Esophagus squamous epithelium (tissue), 5 donors: ENCODE measurements at places on chromosomes 7 and 10.

DNA sequence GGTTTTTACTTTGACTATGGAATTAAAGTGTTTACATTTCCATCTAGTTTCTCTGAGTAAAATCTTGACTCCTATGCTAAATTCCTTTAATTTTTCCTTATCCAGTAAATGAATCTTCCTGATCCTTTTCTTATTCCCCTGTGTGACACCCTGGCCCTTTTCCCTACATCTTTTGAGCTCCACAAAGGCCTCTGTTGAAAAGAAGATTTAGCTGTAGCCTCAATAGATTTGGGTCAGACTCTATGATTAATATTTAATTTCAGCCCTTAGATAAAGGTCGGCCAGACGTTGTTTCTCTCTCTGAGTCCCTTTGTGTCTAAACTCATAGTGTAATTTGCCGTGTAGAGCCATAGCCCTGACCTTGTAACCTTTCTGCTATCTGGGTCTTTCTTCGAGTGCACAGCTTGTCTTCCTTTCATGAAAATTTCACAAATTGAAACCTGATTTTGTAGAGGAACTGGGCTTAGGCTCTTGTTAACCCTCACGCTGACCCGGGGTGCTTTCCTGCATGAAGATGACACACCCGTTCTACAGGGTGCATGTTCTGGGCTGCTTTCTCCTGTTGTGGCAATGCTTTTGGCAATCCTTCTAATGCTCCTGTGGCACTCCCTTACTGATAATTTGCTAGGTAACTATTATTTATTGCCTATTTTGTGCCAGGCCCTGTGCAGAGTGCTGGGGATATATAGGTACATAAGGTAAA, 21.2 kb downstream of the LSMEM1 start:
- no peak for DNase-seq

- no peak for DNase-seq
Observed at GRCh38 chr10:100621360-100622205, 85.8 kb downstream of the HIF1AN start.

GRCh38 chr7:151742713-151743480, 134.0 kb downstream of the PRKAG2 start:
- no peak for DNase-seq

DNA sequence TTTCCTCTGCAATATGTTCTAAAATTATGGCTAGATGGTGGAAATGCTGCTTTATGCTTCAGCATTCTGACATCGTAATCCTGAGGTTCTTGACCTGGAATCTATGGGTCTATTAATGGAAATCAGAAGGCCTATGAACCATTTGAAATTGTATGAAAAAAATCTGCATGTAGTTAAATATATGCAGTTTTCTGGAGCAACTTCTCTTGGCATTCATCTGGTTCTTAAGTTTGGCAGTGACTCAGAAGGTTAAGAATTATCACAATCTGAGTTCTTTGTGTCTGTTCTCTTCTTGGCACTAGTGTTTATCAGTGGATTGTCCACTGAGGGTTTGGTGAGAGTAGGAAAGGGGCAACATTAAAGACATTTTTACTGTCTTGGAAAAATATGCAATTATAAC, 71.1 kb upstream of the FZD1 start:
- DNase-seq, result no peak

GRCh38 chr10:31697271-31698180, 231.1 kb downstream of the ARHGAP12 start:
- DNase-seq, result peak; percentile 25

GRCh38 chr7:2757904-2758672, 70.1 kb downstream of the AMZ1 start:
- no peak for DNase-seq

- DNase-seq, result no peak
Observed at GRCh38 chr7:139953229-139953628, 109.5 kb downstream of the PARP12 start.

GRCh38 chr7:5584096-5584495, 160.5 kb upstream of the TNRC18 start:
- DNase-seq, result no peak

DNA sequence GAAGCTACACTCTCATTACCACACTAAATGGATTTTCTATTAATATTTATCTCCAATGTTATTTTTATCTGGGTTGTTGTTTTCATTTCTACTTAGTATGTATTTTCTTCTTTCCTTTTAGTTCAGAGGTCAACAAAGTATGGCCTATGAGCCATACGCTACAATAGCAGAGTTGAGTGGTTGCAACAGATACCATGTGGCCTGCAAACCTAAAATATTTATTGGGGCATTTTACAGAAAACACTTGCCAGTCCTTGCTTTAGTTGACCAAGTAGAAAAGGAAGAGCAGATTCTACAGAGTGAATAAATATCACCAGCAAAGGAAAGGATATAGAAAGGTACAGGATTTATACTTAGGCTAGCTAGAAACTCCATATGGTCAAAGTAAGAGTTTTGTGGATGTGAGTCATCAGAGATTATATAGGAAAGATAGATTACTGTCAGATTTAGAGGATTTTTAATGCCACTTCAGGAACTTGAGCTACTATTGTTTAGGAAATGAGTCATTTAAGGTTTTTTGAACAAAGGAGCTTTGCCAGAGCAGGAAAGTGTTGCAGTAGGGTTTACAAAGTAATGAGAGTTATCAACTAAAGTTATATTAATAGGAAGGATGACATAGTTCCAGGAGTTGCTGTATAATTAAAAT, 323.3 kb upstream of the KAT6B start:
- no peak for DNase-seq

- no peak for DNase-seq
Observed at GRCh38 chr7:64614812-64615211, 51.1 kb upstream of the ZNF107 start.

DNA sequence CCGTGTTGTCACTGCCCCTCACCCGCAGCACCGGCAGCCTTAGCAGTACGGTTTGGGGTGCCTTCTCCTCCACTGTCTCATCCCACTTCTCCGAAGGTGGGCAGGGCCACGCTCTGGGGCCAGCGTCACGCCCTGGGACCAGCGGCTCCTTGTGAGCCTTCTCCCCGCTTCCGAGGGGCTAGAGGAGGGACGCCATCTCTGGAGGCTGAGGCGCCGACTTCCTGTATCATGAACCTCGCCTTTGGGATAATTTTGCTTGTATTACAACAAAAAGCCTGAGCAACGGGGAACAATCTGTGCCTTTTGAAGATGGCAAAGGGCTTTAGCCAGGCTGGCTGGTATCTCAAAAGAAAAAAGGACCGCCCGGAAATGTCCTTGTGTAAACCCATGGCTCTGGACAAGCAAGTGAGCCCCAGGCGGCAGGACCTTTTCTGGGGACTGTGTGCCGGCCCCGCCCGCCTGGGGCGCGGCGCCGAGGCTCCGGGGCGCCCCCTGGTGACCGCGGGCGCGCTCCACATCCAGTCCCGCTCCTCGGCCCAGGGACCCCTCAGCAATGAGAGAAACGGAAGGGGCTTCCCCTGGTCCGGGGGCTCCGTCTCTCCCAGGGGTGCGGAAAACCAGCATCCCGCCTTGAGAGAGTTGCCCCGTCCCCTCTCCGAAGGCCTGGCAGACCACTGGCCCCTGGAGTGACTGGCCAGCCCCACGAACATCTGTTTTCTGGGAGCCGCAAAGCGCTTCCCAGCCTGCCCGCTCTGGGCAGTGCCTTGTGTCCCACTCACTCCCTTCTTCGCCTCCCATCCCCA, 3.8 kb downstream of the DEPP1 start:
- DNase-seq, result no peak

- DNase-seq, result no peak
Observed at GRCh38 chr10:95389982-95390381, 99.2 kb upstream of the PDLIM1 start.

DNA sequence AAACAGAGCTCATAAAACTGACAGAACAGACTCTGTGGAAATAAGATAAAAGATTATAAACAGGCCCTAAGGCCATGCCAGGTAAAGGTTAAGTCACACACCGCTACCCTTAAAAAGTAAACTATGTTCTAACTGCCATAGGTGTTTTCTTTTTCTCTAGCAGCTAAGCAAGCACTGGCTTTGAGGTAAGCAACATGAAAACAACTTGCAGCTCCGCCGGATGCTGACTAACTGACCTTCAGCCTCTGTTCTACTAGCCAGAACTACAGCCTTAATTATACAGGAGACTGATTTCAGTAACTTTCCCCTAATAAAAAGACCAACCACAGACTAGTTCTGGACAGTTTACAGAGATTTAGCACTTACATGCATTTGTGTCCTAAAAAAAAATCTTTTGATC, 708.3 kb downstream of the CCSER2 start:
- no peak for DNase-seq

DNA sequence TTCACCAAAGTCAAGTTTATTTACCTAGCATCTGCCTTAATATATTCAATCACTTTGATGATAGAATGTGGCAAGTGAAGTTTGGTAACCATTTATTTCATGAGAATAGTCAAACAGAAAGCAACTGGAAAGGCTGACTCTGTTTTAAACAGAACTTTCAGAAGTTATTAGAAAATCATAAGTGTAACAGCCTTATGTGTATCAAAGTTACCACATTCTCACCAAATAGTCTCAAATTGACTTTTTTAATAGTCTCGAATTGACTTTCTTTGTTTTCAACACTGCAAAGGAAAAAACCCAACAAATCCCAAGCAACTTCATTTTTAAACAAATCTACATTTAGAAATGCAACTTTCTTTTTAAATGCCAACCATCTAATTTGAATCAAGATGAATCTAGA, 29.5 kb downstream of the NAMPT start:
- no peak for DNase-seq

GRCh38 chr7:18420748-18421147, 74.8 kb upstream of the HDAC9 start:
- DNase-seq, result no peak

DNA sequence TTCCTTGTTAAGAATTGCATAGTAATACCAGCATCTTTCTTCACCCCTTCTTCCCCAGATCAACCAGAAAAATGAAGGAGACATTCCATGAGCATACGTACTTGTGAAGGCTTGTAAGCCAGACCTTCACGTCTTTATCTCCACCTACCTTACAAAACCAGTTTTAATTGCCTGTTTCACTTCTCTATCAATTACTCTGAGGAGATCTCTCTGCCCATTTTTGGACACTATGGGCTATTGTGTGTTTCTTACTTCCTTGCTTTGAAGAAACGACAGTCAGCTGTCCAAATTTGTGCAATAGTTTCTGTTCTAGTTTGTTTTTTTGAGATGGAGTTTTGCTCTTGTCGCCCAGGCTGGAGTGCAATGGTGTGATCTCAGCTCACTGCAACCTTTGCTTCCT, 349.7 kb upstream of the MBL2 start:
- DNase-seq, result no peak

DNA sequence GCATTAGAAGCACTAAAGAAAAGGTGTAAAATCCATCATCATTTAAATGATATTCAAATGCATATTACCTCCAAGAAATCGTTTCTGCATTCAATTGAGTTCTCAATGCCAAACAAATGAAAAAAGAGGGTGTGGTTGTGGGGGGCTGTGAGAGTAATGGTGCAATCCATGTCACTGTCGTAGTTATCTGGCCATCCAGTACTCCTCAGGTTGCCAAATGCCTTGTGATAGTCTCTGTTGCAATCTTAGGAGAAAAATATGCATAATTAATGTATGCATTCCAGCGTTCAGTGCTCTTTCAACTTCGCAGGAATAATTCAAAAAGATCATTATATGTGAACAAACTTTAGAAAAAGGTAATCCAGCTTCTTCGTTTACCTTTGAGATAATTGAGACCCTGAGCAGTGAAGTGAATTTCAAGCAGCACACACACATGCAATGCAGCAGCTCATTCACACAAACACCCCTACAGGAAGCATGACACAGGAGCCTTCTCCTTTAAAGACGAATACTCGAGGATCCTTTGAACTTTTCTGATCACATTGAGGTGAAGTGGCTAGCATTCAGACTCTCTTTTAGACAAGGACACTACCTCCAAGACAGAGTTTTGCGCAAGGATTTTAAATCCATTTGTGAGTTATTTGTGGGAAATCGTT, 73.4 kb downstream of the OR13A1 start:
- DNase-seq, result no peak

GRCh38 chr7:17274551-17275245, 23.8 kb upstream of the AHR start:
- DNase-seq, result no peak

DNA sequence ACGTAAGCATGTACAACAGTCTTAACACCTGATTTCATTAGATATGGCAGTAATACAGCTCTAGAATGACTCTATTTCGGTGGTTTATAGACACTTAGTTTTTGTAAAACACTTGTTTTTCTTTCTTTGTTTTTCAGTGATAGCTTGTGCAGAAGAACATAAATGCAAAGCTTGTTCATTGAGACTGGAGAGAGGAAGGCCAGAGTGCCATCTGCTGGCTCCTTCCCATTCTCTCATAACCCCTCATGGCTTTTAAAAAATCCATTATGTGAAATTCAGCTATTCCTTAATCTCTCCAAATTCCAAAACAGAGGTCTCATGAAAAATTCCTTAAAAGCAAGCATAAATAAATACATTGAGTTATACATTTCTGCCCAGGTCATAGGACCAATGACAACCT, 76.3 kb downstream of the CACNB2 start:
- no peak for DNase-seq

DNA sequence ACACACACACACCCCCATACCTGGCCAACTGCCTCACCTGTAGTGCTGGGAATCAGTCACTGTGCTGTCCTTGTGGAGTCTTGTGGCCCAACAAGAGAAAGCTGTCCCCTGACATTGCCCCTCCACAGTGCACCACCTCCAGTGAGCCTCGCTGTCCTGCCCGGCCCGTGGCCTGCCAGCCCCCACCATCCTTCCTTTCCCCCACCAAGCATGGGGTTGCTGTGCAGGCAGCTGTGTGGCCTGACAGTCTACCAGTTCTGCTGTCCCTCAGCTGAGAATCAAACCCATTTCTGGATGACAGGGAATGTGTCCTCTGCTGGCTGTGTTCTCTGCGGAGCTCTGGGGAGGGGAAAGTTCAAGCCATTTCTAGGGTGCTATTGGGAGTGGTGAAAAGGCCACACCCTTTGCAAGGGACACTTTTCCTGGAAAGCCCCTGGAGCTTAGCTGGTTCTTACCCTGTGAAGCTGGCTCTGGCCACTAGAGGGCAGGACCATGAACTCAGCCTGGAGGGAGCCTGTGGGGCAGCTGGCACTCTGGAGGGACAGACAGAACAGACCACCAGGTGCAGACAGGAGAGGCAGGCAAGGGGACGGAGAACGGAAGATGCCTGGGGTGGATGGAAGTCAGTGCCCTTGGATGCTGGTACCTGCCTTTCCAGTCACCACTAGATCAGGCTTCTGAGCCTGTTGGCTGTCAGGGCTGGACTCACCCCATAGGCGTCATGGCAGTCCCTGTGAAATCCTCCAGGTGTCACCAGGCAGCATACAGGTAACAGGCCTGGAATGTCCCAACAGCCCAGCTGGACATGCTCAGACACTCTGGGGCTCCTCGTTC, 10.5 kb upstream of the MTPAP start:
- no peak for DNase-seq

DNA sequence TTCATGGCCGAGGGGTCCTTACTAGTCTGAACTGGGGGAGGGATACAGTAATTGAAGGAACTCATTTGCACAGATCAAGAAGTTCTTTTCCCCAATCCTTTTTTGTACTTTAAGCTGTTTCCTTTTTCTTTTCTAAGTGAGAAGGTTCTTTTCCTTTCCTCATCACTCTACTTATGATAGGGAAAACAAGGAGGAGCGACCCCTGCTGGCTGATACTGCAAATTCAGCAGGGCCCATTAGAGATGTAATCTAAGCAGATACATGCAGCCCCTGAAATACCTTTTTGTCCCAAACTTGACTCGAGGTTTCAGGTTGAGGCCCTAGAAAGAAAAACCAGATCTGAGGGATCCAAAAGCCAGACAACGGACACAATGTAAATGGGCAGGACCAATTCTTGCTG, 305.5 kb downstream of the DNAJB9 start:
- no peak for DNase-seq

GRCh38 chr7:158596309-158596708, 8.7 kb upstream of the PTPRN2 start:
- no peak for DNase-seq

GRCh38 chr7:125149151-125149550, 219.5 kb upstream of the POT1 start:
- no peak for DNase-seq
